ENCODE measurements at places on chromosomes 3 and 15.
A peak's percentile ranks its signal among the peaks of the same experiment; 100 is the strongest.

DNA sequence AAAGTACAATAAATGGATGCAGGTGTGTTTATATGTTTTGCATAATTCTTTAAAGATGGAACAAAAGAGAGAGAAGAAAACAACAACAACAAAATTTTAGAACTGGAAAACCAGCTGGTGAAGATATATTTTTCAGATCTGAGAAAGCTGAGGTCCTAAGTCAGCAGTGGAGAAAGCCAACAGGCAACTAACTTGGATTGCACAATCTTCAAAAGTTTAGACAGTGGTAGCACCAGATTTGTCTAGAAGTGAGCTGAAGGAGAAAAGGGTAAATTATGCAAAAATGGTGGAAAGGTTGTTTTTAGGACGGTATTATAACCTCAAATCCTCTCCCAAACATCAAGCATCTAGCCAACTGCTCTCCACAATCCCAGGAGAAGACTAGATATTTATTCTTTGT, 17.0 kb downstream of the FGF12 start:
- DNase-seq, result no peak

DNA sequence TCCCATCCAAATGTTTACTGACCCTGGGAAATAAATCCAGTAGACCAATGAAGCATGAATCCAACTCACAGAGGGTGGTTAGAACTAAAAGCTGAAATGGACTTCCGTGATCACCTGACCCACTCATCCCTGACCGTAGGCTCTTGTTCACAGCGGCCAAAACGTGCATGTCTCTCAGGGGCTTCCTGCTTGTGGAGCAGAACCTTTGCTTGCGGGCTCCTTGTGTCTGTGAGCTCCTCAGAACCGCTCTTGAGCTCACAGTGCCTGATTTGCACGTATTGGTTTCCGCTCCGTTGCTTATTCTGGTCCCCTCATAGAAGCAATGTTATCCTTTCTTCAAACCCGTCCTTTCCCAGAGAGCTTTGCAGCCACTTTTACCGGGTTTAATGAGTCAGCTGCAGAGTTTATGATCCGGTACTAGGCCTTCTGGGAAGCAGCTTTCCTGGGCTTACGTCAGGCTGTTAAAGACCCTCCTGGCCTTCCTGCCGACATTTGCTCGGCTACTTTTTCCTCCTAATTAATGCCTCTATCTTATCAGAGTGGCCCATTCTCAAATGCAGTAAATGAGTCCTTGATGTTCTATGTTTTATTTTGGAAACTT, 35.4 kb downstream of the LIPC start:
- DNase-seq, result no peak

DNA sequence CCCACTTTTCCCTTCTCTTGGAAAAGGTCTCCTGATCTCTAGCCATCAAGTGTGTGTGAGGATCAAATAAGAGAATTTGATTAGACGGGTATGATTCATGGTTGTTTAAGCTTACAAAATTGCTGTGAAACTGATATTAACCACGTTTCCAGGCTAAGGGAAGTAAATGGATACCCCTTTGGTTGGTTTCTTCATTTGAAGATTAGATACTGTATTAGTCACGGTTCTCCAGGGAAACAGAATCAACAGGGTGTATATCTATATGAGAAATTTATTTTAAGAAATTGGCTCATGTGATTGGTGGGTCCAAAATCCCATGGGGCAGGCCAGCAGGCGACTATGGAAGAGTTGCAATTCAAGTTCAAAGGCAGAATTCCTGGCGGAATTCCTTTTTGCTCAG, 112.7 kb upstream of the SELENOK start:
- DNase-seq, result no peak

- DNase-seq, result no peak
Measured at GRCh38 chr3:39275963-39276593, 3.8 kb downstream of the CX3CR1 start.

DNA sequence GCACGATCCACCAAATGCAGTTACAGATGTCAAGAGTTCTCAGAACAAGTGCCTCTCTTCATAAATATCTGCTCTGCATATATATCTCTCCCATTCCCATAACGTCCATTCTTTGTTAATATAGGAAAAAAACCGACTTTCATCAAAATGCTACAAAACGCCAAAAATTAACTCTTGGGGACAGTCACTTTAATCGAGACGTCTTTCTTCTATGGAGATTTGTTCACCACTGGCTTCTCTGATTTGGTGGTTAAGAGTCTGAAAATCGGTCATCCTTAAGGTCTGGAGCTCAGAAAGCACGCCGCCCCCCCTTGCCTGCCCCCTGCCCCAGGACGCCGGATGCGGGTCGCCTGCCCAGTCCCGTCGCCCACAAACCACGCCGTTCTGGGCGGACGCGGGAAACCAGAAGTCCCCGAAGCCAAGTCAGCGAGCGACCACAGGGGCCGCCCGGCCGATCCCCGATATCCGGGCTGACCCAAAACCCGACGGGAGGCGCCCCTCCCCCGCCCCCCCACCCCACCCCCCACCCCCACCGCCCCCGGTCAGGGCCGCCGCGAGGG, 252.7 kb downstream of the TJP1 start:
- DNase-seq, result no peak

DNA sequence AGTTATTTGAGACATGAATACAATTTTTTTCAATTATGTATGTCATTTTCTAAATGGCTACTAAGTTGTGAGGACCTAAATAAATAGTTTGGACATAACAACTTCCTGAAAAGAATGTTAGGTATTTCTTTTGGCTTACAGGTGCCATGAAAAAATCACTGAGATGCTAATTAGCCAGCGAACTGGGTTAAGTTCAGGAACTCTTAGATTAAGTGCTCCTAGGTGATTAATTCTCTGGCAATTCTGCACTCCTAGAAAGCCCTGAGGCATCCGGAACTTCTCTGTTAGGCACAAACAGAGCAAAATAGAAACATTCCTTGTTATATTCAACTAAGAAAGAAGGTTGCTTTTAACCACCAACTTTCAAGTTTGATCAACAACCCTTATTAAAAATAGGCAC, 192.3 kb downstream of the STAG1 start:
- no peak for DNase-seq

GRCh38 chr3:143240886-143241285, 121.3 kb downstream of the CHST2 start:
- DNase-seq, result no peak

- no peak for DNase-seq
Measured at GRCh38 chr3:142844339-142844977, 44.4 kb downstream of the PCOLCE2 start.

GRCh38 chr3:143812481-143812880, 35.8 kb downstream of the SLC9A9 start:
- no peak for DNase-seq

DNA sequence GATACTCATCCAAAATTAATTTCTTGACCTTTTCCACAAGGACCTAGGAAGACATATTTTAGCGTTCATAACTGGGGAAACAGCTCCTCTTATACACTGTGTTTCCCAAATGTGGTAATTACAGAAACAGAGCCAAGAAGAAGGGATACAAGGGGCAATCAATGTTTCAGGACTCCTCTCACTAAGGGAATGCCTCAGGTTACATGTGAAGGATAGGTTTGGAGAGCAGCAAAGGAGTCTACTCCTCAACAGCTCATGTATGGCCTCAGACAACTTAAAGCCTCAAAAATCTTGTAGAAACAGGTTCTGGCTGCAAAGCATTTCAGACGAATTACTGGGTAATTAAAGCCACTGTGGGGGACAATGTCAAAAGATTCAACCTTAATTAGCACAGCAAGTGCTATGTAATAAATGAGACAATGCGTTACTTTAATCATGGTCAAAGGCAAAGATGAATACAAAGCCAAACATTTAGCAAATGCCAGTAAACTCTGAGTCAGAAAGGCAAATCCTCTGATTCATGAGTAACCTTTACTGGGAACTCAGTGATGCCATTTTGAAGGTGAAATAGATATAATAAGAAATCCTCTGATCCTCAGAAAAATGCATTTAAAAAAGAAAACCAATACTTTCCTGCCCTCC, 1111.2 kb downstream of the TUSC7 start:
- DNase-seq, result no peak

GRCh38 chr3:112303764-112304325, 9.8 kb upstream of the SLC9C1 start:
- peak; percentile 55 for DNase-seq

DNA sequence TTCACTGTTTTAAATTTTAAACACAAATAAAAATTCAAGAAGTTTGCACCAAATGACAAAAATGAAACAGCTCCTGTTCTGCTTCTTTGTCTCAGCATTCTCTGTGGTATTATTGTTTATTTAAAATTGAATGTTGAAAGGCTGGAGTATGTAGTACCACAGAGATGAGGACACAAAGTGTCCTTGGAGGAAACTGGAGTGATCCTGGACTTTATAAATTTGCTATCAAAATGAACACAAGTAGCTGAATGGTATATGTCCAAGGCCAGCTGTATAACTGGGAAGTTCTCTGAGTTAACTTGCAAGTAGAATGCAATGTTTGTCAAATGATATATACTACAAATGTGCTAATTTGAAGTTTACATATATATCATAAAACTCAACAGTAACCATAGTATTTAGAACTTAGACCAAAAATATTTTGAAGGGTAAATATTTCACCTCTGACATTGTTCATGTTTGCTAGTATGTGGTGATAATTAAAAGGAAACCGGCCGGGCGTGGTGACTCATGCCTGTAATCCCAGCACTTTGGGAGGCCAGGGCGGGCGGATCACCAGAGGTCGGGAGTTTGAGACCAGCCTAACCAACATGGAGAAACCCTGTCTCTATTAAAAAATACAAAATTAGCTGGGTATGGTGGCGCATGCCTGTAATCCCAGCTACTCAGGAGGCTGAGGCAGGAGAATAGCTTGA, 12.3 kb downstream of the BTLA start:
- no peak for DNase-seq

GRCh38 chr3:124483915-124484470, 246.3 kb upstream of the UMPS start:
- no peak for DNase-seq

- DNase-seq, result no peak
Measured at GRCh38 chr3:50587806-50588758, 18.8 kb downstream of the HEMK1 start.

- no peak for DNase-seq
Measured at GRCh38 chr3:16840101-16840424, 44.7 kb upstream of the PLCL2 start.

GRCh38 chr15:97984157-97984556, 23.7 kb downstream of the ARRDC4 start:
- no peak for DNase-seq

DNA sequence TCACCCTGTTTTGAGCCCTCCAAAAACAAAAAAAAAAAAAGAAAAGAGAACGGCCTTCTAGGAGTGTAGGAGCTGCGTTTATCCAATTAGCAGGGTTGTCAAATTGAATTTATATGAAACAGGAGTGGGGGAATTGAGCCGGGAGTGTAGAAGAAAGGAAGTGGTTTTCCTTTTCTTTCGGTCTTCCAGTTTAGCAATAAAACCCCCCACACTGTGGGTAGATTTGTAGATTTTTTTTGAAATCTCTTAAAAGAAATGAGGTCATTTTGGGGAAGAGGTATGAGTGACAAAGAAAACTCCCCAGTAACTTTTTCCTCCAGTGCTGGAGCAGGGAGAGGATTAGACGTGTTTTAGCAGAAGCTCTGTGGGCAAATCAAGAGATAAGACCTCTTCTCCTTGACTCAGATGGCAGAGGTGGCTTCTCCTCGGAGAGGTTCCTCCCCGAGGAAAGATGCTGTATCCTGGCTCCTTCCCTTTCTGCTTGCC, 30.8 kb downstream of the BOC start:
- no peak for DNase-seq

DNA sequence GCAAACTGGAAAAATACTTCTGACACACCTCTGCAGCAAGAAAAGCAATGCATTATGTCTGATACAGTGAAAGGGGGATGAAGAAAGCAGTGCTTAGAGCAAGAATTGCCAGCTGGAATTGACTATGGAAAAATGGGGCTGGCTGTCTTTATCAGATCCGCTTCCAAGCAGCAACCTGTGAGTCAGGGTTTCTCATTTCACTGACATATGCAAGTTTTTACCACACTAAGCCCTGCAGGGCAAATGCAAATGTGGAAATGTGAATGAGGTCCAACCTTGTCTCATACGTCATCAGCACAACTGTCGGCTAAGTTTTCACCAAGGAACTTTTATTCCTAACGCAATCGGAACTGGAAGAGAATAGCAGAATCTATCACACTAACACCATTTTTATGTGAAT, 172.5 kb upstream of the GADL1 start:
- DNase-seq, result peak; percentile 85

DNA sequence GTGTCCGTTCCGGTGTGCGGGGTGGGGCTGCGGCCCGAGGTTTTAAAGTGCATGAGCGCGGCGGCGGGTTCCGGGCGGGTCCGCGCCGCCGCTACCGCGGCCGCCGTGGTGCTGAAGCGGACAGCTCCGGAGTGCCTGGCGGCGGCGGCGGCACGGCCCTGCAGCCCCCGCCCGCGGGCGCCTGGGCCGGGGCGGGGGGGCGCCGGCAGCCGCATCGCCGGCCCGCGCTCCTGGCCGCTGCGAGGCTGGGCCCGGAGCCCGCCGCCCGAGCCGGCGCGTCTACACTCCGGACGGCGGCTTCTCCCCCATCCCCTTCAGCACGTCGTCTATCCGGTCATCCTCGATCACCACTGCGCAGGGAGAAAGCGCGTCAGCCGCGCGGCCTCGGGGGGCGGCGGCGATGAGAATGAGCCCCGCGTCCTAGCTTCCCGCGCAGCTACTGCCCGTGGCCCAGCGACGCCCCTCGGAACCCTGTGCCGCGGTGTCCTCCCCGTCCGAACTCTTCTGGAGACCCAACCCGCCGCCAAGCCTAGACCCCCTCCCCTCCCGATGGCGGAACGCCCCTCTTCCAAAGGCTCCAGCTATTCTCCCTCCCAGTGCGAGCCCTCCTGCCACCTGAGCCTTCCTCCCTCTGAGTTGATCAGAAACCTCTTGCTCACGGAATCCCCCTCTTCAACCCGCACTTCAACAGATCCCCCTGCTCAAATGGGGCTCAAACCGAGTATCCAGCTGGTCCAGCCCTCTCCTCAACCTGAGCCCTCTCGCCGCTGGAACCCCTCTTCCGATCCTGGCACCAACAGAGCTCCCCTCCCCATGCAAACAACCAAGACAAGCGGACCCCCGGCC, 1.3 kb downstream of the CAMK2N2 start:
- DNase-seq, result peak; percentile 53

GRCh38 chr3:133159498-133160475, 121.6 kb downstream of the TMEM108 start:
- no peak for DNase-seq

GRCh38 chr3:122299872-122300460, 25.1 kb upstream of the CSTA start:
- no peak for DNase-seq

DNA sequence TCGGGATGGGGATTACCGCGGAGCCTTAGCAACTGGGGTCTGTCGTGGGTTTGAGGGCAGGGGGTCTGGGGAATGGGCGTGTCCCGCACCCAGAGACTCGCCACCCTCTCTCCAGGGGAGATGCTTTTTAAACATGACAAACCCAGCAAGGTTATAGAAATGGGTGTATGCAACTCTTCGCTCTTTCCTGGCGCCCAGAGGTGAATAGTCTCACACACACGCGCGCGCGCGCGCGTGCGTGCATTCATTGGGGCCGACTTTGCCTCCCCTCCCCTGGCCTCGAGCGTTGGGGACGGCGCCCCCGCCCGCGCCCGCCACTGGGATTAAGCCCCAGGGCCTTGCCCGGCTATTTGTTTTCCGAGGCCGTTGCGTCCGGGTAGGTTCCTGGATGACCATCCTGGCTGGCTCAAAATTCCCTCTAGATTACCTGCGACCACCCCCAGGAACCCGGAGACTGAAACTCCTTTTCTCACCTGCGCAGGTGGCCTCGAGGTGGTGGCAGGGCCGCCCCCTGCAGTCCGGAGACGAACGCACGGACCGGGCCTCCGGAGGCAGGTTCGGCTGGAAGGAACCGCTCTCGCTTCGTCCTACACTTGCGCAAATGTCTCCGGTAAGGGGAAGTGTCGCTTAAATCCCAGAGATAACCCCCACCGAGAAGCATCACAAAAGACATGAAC, 777 bp downstream of the GPR160 start:
- no peak for DNase-seq

Measured in right hindlimb (tissue), 1 donor.